Spleen (tissue), 13 donors: ENCODE measurements at places on chromosomes 12 and 14. TPM values are rescaled to one million over a fixed set of nuclear protein-coding genes. Genes with fewer than 3 reads are reported as not detected.
A peak's percentile ranks its signal among the peaks of the same experiment; 100 is the strongest.

The MMP19 gene
- 72.2 TPM for total RNA-seq

The L2HGDH gene
- 3.4 TPM for total RNA-seq

The TMPRSS12 gene
- not detected for total RNA-seq

The IL26 gene
- not detected for total RNA-seq

The CCDC196 gene
- total RNA-seq: not detected

- DNase-seq: peak; percentile 55
These were observed 1.1 kb upstream of the HOXC4 start for GRCh38 chr12:54052438-54053002.

- DNase-seq: no peak
These were observed 1.5 kb downstream of the PDZRN4 start for GRCh38 chr12:41189395-41190251.

- DNase-seq: no peak
These were observed 24.1 kb downstream of the NTN4 start for GRCh38 chr12:95766356-95767019.

DNA sequence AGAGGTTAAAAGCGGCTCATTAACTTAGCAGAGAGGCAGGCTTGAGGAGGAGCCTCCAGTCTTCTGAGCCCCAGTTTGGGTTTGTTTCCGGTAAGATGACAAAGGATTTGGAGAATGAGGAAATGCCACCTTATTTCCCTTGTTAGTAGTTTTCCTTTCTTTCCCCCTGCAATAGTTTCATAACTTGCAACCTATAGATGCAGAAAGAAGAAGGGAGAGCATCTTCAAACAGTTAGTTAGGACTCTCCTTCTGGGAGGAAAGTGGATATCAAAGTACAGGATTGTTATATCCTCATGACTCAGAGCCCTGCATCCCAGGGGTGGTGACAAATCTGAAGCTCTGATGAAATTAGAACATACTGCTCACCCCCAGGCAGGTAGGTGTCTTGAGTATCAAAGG, 180.7 kb upstream of the SLC38A2 start:
- no peak for DNase-seq

GRCh38 chr14:72909163-72909562, 15.3 kb upstream of the DPF3 start:
- DNase-seq: no peak

GRCh38 chr12:30952015-30952414, 25.5 kb downstream of the TSPAN11 start:
- DNase-seq: no peak

- DNase-seq: no peak
These were observed 33.3 kb upstream of the ACTN1 start for GRCh38 chr14:69012256-69012953.

DNA sequence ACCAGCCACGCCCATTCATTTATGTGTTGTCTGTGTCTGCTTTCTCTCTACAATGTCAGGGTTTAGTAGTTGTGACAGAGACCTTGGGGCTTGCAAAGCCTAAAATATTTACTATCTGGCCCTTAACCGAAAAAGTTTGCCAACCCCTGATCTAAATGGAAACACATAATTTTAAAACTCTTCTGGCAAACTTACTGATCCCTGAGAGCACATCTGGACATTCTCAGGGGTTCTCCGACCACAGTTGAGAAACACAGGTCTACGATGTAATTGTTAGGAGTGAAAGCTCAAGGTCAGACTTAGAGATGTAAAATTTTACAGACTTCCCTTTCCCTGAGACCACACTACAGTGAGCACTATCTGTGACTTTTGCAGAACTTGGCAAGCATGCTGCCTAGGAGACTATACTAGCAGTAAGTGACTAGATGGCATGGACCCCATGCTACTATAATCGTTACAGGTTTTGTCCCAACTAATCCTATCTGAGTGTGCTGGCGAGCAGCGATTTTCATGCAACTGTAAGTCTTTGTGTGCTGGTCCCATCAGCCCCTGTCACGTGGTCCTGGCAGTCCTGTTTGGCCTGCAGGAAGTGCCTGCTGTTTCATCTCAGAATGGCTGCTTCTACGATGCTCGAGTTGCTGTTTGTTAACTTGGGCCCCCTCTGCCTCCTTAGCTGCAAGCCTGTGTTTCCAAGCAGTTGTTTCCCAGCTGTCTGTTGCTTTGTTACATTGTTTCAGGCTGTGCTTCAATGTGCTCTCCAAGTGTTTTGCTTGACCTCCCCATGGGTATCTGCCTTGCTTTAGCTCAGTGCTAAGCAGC, 21.6 kb downstream of the TMTC2 start:
- DNase-seq: no peak
